ENCODE measurements at places on chromosomes 1 and 21. TPM values are rescaled to one million over a fixed set of nuclear protein-coding genes. Genes with fewer than 3 reads are reported as not detected.

DNA sequence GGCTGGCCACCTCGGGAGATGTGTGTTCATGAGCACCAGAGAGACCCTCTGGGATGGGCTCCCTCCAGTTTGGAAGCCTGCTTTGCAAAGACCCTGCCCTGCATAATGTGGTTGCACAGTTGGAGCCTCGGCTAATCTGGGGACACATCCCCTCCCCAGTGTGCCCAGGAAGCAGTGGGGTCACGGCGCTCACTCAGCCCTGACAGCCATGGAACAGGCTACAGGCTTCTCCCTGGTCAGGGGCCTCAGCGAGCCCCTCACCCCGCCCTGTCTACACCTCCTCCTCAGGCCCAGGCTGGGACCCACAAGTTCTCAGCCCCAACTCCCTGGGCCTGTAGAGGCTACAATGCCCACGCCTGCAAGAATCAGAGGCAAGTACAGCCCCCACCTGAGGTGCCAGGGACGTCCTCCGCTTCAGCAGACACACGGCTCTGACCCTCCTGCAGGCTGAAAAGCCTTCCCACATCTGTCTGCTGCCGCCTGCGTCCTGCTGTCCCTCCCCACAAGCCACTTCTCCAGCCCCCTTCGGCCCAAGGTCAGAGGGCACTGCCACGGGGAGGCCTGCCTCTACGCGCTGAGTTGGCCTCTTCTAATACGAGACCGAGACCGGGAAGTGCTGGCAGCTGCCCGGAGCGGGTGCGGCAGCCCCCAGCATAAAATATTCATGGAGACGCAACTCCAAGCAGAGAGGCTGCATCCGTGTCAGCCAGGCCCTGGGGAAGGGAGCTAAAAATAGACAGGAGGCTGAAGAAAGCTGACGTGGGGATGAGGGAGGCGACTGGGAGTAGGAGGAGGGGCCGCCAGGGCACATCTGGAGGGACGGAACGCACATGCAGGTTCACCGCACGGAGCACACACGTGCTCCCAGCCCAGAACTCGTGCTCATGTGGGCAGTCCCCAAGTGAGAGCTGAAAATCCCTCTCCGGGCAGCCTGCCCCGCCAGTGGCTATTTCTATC is 15.2 kb upstream of the GPR153 start:
- DNase-seq = peak; percentile 95

GRCh38 chr1:38431535-38432376 is 385.2 kb upstream of the POU3F1 start:
- DNase-seq = no peak

DNA sequence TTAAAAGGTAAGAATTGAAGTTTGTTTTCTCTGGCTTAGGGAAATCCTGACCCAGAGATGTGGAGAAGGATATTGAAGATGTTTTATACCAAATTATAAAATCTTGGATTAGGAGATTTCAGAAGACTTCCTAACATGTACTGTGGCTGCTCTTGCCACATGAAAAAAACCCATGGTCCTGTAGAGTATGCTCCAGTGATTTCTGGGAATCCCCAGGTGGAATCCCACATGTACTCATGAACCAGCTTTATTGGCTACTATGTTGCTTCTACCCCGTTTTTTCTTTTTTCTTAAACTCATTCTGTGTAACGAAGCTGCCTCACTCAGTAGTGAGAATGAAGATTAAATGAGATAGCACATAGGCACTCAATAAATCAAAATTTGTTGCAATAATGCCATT is 132.7 kb upstream of the SGIP1 start:
- no peak for DNase-seq

DNA sequence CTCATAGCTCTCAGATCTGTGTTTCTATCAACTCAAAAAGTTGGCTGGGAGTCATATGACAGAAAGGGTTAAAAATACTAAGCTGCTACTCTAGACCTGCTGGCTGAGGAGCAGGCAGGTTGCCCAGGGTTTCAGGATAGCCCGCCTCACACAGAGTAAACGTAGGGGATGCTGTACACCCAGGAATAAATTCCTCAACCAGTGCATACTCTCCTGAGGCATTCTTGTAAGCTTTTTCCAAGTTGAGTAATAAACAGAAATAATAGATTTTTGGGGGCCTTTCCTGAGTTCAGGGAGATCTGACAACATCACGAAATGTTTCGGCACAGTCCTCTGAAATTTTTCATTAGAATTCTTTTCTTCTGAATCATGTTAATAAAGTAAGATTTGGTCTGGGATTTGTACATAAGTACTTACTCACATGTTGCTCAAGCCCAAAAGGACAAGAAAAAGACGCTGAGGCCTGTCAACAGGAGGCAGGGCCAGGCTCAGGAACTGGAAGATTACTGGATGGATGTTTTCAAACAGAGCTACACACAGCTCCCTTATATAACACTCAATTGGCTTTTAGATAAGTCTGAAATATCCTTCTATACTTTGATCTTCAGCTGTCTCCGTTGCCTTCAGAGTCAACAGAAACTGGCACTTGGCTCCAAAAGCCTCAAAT is 41.0 kb downstream of the TGFBR3 start:
- DNase-seq = peak; percentile 92

GRCh38 chr1:160560045-160560705 is 19.1 kb downstream of the CD84 start:
- DNase-seq = no peak

DNA sequence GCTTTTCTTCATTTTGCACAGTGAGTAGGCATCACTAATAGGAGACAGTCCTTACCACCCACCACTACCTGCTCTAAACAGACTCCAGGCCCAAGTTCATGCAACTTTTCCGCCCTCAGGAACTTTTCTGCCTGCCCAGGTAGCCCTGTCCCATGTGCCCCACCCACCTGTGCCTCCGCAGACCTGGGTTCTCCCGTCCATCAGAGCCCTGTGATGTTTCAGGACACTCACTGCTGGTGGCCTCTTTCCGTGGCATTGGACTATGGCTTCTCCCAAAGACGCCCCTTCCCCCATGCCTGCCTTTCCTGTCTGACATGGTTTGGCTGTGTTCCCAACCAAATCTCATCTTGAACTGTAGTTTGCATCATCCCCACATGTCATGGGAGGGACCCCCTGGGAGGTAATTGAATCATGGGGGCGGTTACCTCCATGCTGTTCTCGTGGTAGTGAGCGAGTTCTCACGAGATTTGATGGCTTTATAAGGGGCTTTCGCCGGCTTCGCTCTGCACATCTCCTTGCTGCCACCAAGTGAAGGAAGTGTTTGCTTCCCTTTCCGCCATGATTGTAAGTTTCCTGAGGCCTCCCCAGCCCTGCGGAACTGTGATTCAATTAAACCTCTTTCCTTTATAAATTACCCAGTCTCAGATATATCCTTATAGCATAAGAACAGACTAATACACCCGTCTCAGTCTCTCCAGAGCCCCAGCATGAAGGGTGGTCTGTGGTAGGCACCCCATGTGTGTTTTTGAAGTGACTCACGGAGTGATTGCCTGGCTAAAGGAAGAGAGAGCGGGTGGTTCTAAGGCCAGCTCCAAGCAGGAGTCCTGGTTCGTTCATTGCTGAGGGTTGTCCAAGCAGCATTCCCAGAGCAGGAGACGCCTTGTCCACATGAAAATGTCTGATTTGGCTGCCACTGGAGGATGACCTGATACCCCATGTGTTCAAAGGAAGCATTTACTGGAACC is 86.0 kb upstream of the ZBTB40 start:
- DNase-seq = no peak

- DNase-seq = no peak
Measured at GRCh38 chr1:87129038-87129437, 199.6 kb upstream of the LMO4 start.

DNA sequence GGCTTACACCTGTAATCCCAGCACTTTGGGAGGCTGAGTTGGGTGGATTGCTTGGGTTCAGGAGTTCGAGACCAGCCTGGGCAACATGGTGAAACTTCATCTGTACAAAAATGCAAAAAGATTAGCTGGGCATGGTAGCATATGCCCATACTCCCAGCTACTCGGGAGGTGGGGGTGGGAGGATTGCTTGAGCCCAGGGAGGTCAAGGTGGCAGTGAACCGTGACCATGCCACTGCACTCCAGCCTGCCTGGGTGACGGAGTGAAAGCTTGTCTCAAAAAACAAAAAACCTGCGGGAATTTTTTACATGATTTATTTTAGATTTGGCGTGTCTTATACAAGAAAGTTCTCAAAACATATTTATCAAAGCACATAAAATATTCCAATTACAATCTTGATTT is 27.8 kb upstream of the MTR start:
- no peak for DNase-seq

The RASSF5 gene
- total RNA-seq = 3.6 TPM

The BCAN gene
- 0.58 TPM for total RNA-seq

DNA sequence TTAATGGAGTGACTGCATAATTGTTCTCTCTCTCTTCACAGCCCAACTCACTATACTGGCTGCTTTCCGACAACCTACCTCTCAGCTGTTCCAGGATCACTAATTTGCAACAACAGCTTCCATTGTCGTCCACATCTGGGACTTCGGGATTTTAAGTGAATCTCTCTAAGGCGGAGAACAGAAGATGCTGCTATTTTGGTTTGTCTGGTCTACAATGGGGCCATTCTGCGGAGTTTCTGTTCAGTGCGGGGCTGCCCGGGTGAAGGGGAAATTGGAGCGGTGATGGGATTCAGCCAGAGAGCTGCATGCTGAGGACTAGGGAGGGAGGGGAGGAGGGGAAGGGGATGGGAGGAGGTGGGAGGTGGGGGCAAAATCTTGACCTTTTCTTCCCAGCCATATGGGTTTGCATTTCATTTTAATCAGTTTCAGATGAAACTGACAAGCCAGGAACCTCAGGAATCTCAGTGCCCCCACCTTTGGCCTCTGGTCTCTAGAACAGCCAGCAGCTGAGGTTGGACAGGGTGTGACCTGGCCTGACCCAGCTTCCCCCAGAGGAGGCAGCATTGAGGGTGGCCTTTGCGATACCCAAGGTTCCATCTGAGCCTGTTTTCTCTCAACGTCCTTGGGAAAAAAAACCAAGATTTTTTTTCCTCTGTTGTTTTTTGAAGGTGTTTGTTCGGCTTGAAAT is 6.9 kb upstream of the SRP9 start:
- peak; percentile 50 for DNase-seq

The ATP1A1 gene
- total RNA-seq = 50.6 TPM
